ENCODE measurements at places on chromosomes 2 and 18.

DNA sequence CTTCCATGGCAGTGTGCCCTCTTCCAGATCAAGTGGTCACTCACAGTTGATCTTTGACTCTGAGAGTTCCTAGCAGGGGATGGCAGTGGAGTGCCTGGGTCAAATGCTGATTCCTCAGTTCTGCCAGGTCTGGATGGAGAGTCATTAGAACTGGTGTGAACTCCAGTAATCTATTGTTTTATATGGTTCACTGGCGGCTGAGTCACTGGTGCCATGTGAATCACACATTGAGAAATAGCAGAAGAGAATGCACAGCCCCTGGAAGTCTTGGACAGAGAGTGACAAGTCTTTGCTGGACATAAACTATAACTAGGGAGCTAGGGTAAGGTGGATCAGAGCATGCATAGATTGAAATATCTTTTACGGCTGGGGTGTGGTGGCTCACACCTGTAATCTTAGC is 86.9 kb downstream of the EIF2AK3 start:
- no peak for DNase-seq

GRCh38 chr2:106144621-106145331 is 49.3 kb downstream of the UXS1 start:
- DNase-seq = no peak

GRCh38 chr2:45178359-45178758 is 169.1 kb upstream of the SIX2 start:
- no peak for DNase-seq

- DNase-seq = peak; percentile 18
These were observed 32.8 kb downstream of the TTC32 start for GRCh38 chr2:19868701-19869580.

GRCh38 chr2:136055929-136056688 is 61.8 kb downstream of the CXCR4 start:
- no peak for DNase-seq

DNA sequence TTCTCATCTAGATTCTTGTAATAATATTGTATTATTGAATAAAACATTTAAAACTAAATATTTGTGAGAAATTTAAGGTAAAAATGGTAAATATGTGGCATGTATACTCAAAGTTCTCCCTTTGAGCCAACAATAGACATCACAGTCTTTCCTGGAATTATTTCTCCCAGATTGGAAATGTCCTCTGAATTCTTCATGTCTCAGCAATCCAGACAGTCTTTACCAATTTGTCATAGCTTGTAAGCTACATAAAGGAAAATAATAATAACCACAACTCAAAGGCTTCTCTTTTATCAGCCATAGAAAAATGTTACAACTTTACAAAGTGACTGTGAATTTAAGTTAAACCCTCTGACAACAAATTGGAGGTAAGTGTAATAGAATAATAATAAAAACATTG is 784.9 kb downstream of the EPHA4 start:
- DNase-seq = no peak

GRCh38 chr2:174902506-174903263 is 102.5 kb downstream of the CHN1 start:
- no peak for DNase-seq

DNA sequence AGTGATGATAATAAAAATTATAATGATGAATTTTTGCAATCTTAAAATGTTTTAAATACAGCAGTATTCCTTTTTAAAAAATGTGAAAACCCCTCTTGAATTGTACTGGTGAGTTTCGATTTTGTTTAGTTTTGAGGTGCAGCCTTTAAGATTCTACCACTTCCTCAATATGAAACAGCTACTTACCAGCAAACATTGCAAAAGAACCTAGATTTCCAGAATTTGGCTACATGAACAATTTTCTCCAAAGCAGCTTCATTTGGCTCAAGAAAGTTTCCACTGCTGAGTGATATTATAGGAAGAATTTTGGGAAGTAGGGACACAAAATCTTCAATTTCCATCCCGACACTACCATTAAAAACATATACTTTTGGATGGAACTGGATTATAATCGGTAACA is 12.0 kb downstream of the TCF4 start:
- no peak for DNase-seq

DNA sequence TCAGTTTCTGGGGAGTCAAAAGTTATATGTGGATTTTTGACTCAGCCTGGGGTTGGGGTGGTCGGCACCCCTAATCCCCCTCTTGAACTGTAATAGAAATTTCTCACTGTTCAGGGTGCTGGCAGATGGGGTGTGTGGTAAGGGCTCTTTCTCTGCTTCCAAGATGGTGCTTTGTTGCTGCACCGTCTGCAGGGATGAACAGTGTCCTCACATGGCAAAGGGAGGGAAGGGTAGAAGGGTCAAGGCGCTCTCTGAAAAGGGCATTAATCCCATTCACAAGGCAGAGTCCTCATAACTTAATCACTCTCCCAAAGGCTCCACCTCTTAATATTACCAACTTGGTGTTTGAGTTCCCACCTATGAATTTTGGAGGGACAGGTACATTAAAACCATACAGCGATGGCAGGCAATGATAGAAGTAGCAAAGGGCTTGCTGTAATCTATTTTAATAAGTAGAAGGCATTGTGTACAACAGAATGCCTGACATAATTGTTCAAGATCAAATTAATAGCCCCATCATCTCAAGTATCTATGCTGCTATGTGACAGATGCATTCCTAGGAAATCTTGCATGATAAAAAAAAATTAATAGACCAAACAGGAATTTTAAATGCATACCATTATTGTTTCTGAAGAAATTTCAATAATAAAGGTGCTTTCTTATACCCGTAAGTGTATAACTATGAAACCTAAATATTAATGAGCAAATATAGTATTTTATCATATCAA is 28.1 kb downstream of the MMADHC start:
- no peak for DNase-seq

DNA sequence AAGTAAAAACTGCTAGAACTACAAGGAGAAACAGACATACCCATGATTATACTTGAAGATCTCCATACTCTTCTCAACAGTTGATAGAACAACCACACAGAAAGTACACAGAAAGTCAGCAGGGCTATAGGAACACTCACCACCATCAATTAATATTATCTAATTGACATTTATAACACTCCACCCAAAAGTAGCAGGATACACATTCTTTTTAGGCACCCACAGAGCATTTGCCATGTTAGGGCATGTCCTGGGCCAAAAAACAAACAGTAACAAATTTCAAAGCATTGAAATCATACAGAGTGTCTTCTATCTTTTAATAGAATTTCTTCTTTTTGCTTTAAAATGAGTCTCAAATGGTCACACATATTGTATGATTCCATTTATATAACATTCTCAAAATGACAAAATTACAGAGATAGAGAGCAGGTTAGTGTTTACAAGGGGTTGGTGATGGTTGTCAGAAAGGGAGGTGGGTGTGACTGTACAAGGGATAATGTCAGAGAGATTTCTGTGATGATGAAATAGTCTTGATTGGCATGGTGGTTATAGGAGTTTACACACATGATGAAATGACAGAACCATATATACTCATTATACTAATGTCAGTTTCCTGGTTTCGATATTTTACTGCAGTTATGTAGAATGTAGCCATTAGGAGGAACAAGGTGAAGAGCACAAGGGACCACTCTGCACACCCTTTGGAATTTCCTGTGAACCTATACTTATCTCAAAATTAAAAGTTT is 82.8 kb downstream of the NCK2 start:
- DNase-seq = no peak

GRCh38 chr2:144253743-144254142 is 266.2 kb downstream of the ZEB2 start:
- no peak for DNase-seq

DNA sequence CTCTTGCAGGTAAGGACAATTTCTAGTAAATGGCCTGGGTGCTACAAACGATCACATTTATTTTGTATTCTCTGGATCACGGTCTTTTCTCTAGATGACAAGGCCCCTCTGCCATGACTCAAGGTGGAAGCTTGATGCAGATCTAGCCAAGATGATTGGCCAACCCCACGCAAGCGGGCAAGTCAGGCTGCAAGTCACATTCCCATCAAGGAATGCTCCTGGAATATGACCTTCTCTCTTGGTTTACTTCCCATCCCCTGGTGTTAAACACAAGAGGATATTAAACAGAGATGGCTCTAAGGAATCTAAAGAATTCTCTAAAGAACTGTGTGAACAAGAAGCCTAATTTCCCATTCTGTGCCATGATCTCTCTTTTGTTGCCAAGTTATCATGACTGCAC is 97.3 kb upstream of the SERPINE2 start:
- no peak for DNase-seq

- DNase-seq = no peak
These were observed 144.3 kb upstream of the BOD1L2 start for GRCh38 chr18:57002627-57003026.

GRCh38 chr2:172119089-172119488 is 16.4 kb upstream of the DLX2 start:
- no peak for DNase-seq

DNA sequence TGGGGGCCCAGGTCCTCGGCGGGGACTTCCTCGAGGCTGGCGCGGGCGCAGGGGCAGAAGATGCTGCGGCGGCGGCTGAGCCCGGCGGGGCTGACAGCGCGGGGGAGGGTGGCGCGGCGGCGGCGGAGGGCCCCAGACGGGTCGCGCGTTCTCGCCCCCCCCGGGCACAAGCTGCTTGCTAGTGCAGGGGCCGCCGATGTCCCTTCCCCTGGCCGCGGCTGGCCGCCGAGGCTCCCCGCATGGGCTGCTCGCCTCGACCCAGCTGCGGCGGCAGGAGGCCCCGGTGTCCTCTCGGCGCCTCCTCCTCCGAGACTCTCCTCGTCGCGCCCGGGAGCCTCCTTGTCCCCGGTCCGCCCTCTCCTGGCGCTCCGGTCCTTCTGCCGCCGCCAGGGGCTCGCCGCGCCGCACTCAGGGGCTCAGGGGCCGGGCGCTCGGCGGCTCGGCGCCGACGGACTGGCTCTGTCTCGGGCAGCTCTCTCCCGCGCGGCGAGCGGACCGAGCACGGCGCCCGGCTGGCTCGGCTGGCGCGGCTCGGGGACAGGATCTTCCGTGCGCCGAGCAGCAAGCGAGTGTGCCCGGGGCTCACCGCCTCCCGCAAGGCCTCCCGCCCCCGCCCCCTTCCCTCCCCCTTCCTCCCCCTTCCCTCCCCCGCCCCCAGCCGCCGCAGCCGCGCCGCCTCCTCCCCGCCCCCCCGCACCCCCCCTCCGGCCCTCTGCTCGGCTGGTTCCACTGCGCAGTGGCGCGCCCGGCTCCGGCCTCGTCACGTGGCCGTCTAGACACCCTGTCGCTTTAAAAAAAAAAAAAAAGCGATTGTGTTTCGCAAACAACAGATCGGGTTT is 902 bp upstream of the SMAD7 start:
- DNase-seq = peak; percentile 62
